ENCODE measurements at places on chromosomes 3 and 15.

DNA sequence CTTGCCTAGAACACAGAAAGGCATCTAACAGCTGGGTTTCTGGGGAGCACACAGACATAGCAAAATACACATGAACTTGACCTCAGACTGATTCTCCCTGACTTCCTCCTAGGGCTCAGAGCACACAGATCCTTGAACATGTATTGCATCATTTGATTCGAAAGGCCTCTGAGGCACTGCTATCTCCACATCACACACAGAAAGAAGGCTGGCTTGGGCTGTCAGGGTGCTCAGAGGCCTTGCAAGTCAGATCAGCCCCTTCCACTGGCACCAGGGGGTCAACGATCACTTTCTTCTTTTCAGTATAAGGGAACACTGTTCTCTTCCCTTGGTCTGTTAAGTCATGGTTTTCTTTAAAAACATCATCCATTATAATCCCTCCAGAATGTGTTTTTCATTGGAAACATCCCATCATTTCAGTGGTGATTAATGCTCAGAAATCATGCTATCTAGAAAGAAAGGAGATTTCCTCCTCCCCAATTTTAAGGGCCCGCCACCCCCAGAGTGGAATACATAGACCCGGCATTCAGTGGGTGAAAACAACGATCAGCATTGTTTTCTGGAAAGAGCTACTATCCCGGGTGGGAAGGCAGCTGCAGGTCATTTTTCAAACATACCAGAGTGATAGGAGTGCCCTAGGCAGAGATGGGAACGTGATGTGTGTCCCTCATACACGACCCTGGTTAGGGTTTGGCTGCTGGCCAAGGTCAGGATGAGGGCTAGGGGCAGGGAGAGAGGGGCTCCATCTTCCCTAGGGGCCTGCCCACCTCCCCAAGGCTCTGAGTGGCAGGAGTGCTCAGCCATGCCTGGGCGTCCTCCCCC is 253.3 kb upstream of the LYSMD4 start:
- no peak for DNase-seq

DNA sequence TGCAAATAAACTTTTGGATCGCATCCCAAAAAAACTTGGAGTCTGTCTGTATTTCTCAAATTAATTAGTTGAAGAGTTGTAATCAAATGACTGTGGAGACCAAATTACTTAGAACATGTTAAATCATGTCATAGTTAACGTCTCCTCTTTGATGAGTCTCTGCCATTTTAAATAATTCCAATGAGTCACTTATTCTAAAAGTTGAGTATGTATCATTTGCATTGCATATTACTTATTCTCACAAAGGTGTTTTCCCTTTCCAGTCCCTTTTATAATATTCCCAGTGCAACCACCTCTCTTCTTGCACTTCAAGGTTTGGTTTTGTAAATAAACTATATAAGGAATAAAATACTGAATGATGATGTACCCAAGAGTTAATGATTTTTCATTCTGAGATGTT is 36.0 kb upstream of the MBNL1 start:
- no peak for DNase-seq

- DNase-seq = no peak
Measured at GRCh38 chr3:109095166-109095565, 22.8 kb downstream of the MORC1 start.

DNA sequence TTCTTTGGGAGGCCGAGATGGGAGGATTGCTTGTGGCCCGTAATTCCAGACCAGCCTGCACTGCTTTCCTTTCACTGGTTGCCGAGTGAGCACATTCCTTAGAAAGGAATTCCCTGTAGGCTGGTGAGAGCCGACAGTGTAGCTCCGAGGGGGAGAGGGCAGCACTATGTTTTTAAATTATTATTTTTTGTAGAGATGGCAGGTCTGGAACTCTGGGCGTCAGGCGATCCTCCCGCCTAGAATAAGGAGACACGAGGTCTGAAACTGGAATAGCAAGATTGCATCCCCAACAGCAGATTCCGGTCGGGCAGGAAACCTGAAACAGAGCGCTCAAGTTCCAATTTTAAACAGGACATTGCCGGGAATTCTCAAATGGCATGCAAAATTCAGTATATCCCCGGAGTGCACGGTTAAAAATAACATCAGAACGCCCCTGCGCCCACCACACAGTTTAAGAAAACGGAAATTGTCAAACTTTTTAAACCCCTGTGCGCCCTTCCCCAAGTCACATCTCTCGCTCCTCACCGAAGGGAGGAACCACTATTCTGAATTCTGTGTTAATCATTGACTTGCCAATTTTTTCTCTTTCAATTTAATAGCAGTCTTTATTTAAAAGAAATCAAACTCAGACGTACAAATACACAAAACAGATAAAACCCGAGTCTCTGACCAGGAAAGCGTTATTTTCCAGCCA is 643 bp upstream of the RNU5B-1 start:
- DNase-seq = no peak

GRCh38 chr3:173819368-173819767 is 421.8 kb downstream of the NLGN1 start:
- DNase-seq = no peak

Data from activated CD4-positive, alpha-beta T cell treated with anti-CD3 and anti-CD28 coated beads, Interleukin-2, amount 50 U/mL, for 4 hours (primary cell).